ENCODE measurements at places on chromosomes 13 and 19.

- DNase-seq = no peak
These were observed 18.8 kb downstream of the ZC3H4 start for GRCh38 chr19:47094557-47095475.

DNA sequence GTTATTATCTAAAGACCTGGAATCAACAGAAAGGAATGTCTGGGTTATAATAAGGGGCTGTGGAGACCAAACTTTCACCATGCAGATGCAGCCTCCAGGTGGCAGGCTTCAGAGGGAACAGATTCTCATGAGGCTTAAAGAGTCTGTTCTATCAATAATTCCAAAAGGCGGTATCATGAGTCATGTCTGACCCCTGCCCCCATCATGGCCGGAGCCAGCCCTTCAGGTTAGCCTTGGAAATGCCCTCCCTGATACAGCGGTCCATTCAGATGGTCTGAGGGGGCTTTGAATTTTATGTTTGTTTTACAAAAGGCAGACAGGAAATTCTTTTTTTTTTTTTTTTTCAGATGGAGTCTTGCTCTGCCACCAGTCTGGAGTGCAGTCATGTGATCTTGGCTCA lies 21.7 kb upstream of the LAMP1 start:
- DNase-seq = no peak

GRCh38 chr13:23427342-23427843 lies 6.1 kb downstream of the SACS start:
- no peak for DNase-seq

- DNase-seq = no peak
These were observed 311.8 kb downstream of the SPRY2 start for GRCh38 chr13:80029170-80029569.

DNA sequence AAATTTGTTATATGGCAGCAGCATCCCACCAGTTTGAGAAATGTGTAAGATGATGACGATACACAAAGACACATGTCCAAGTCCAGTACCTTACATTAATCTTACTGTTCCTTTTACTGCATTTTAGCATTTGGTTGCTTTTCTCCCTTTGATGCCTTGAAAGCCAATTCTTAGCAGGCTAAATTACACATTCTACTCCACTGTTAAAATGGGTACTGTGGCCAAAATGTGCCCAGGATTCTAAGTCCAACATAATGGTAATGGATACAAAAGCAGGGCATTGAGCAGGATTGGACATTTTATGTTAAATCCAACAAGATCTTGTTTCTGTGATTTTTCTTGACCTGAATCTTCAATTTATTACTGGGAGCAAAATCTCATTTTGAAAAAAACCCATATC lies 52.8 kb upstream of the RAP2A start:
- DNase-seq = no peak

DNA sequence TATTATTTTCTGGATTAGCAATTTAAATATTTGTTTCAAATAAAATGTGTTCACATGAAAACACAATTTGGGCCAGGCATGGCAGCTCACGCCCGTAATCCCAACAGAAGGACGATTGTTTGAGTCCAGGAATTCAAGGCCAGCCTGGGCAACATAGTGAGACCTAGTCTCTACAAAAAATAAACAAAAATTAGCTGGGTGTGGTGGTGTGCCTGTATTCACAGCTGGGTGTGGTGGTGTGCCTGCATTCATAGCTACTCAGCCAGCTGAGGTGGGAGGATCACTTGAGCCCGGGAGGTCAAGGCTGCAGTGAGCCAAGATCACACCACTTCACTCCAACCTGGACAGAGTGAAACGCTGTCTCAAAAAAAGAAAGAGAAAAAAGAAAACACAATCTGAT lies 46.4 kb downstream of the KPNA3 start:
- DNase-seq = no peak
